ENCODE measurements at places on chromosomes 6 and 20.

DNA sequence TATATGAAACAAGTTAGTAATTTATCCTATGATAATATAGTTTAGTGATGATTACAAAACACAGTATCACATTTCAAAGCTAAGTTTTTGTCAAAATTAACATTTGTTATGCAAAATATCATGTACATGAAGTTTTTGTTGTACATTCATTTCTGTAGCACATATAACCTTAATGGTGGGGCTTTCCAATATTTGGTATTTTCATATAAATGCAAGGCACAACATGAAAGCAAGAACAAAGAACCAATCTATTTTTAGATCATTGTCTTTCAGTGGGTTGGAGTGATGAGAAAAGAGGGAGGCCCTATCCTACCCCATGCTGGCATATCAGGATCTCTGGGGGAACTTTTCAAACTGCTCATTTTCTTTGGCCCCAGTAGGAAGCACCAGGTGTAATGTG, 53.4 kb downstream of the FAM83B start:
- no peak for DNase-seq

GRCh38 chr6:111580826-111581505, 24.7 kb downstream of the TRAF3IP2 start:
- no peak for DNase-seq

GRCh38 chr20:63858393-63859165, 2.7 kb upstream of the ABHD16B start:
- DNase-seq, result no peak

- DNase-seq, result no peak
Observed at GRCh38 chr6:55704421-55704820, 125.4 kb upstream of the HMGCLL1 start.

- no peak for DNase-seq
Observed at GRCh38 chr6:132443206-132443605, 41.9 kb upstream of the MOXD1 start.

DNA sequence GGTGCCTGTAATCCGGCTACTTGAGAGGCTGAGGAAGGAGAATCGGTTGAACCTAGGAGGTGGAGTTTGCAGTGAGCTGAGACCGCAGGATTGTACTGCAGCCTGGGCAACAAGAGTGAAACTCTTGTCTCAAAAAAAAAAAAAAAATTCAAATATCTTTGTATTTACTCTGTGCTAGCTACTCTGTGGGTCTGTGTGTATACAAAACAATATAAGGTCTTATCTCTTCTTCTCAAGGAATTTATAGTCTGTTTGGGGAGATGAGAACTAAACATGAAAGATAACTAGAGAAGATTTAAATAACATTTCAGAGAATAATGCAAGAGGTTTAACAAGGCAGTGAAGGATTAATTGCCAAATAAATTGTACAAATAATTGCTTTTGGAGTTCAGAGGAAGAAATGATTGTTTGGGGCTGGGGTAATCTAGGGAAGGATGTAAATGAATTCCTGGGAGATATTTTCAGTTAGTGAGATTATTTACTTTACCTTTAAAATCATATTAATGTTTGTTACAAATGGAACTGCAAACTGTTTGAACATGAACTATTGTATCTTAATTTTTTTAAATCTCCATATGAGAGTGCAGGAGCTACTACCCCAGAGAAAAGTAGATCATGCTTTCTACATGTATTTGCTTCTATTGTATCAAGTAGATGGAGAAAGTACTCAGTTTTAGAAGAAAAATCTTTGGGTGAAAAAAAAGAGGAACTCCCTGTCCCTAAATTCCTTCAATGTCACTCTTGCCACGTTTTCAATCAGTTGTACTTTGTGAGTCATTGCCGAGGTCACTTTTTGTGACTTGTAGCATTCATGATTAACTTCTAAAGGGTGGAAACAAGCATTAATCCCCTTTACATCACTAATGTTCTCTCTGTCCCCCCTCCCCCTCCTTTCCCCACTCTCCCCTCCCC, 39.0 kb downstream of the NCOA3 start:
- DNase-seq, result no peak

DNA sequence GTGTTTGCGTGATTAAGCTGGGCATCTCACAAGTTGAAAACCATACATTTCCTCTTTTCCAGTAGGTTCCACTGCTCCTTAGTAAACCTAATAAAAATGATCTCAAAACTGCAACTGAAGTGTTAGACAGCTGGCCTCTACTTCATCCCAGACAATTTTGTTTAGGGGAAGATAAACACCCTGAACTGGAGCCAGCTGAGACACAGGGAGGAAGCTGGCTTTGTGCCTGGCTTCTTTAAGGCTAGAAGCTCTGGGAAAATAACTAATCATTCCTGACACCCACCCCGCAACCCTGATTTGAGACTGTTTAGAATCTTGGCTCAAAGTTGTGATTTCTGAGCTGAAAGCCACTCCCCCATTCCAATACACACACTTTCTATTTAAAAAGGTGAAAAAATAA, 11.6 kb downstream of the PTPRT start:
- DNase-seq, result no peak

GRCh38 chr6:28258877-28259777, at the start of gene NKAPL:
NKAPL (plus strand) TSS chr6:28259297; CDS start chr6:28259372, 75 bp downstream.
- no peak for DNase-seq

DNA sequence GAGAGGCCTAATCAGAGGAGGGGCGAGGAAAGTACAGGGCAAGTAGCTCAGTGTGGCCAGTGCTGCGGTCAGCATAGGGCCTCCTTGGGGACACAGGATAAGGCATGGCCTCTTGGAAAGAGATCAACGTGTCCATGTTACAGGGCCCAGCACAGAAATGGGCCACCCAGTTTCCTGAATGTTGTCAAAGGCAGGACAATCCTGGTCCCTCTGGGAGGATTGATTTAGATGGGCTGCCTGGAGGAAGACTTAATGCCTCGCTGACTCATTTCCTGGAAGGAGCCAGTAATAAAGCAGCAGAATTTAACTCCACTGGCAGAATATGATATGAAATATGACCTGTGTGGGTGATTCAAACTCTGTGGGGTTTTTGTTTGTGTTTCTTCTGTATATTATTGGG, 16.6 kb downstream of the DDO start:
- no peak for DNase-seq

DNA sequence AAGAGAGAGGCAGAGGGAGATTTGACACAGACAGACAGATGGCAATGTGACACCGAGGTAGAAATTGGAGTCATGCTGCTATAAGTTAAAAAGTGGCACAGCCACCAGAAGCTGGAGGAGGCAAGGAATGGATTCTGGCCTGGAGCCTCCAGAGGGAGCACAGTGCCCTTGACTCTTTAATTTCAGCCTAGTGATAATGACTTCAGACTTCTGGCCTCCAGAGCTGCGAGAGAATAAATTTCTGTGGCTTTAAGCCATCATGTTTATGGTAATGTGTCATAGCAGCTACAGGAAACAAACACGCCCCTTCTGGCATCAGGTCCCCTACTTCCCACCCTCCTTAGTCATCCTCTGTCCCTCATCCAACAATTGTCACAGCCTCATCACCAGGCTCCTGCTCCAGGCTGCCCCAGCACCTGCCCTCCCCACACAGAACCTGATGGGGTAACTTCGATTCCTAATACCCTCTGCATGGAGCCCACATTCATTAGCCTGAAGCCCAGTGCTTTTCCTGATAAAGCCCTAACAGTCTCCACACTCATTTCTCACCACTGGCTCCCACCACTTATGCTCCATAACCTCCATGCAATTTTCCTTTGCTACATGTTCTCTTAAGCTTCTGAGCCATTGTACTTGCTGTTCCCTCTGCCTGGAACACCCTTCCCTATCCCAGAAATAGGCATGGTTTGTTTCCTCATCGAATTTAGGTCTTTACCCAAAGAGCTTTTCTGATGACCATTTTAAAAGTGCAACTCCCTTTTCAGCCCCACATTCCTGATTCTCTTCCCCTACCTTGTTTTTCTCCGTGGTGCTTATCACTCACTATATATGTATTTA, 69.7 kb upstream of the TOX2 start:
- DNase-seq, result no peak

GRCh38 chr20:52824494-52825216, 147.5 kb upstream of the TSHZ2 start:
- DNase-seq, result no peak

GRCh38 chr6:2485116-2485515, 239.7 kb upstream of the GMDS start:
- no peak for DNase-seq

- no peak for DNase-seq
Observed at GRCh38 chr20:50810063-50810462, 15.2 kb downstream of the BCAS4 start.

DNA sequence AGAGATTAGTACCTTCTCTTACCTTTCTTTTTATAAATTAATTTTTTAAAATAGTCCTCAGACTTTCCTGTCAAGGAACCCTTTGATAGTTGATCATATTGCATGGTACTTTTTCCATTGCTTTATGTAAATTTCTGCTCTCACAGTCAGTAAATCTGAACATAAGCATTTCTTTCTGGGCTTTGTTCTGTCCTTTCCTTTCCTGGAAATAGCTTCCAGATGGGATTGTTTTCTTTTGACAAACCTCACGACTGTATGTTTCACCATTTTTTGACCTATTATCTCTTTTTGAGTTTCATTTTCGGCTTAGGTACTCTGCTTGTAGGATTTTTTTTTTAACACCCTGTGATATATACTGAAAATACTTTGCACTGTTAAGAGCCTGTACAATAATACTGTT, 32.6 kb downstream of the UTRN start:
- no peak for DNase-seq

- no peak for DNase-seq
Observed at GRCh38 chr6:78528926-78529325, 338.4 kb upstream of the IRAK1BP1 start.

- no peak for DNase-seq
Observed at GRCh38 chr6:88725111-88725975, 238.1 kb downstream of the RNGTT start.

GRCh38 chr6:152142105-152142504, 334.6 kb downstream of the ESR1 start:
- no peak for DNase-seq

DNA sequence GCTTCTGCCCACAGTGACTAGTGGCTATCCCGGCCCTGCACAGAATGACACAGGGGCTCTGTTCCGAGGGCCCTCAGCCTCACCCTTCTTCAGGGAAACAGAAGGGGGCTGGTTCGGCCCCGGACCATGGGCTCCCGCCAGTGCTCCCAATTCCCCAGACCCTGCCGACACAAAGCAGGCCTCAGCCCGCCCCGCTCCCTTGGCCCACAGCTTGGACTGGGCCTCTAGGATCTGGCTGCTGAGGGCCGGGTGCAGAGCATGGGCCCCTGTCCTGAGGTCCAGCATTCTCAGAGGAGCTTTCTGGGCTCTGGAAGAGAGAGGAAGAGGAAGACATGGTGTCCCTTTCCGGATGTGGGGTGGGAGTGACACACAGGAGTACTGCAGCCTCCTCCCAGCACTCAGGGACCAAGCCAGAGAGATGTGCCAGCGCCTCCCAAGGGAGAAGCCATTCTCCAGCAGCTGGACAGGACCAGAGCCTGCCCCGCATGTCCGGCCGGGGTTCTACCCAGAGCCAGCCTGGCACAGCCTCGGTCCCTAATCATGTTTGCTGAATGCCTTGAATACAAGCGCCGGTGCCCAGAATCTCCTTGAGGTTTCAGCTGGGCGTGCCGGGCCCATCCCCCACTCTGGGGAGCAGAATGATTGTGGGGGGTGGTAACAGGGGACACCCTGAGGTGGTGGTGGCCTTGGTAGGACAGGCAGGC, 23.9 kb downstream of the C20orf203 start:
- DNase-seq, result no peak

GRCh38 chr6:46331461-46331860, 159.8 kb downstream of the RCAN2 start:
- no peak for DNase-seq

- peak; percentile 54 for DNase-seq
Observed at GRCh38 chr20:23585808-23586734, 17.8 kb upstream of the CST9L start.

- no peak for DNase-seq
Observed at GRCh38 chr6:1111361-1111760, 200.5 kb upstream of the FOXQ1 start.

DNA sequence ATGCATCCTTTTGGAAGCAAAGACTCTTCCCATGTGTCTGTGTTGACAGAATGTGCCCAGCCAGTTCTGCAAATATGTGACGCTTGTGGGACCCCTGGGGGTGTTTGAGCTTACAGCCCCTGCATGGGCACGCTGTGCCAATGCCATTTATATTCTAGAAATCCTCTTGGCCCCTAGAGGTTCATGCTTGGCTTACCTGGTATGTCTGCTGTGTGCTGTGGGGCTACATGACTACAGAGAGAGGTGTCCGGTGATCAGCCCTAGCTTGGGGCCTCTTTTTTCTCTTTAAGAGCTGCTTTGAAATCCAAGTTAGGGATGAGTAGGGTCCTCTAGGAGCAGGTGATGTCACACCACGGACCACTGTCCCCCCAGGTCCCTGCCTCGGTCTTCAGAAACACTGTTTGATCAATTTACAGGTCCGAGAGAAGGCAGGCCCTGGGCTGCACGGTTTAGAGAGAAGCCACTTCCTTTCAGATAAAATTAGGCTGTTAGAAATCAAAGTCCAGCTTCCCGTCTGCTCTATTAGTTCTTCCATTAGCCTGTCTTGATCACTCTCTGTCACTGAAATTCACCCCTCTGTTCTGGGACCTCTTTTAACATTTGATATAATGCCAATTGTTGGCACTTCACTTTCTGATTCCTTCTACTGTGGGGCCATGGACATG, 26.5 kb downstream of the BCAS4 start:
- no peak for DNase-seq

- no peak for DNase-seq
Observed at GRCh38 chr6:69398729-69399128, 398.1 kb downstream of the LMBRD1 start.

GRCh38 chr6:101011186-101011585, 130.1 kb upstream of the ASCC3 start:
- DNase-seq, result no peak

DNA sequence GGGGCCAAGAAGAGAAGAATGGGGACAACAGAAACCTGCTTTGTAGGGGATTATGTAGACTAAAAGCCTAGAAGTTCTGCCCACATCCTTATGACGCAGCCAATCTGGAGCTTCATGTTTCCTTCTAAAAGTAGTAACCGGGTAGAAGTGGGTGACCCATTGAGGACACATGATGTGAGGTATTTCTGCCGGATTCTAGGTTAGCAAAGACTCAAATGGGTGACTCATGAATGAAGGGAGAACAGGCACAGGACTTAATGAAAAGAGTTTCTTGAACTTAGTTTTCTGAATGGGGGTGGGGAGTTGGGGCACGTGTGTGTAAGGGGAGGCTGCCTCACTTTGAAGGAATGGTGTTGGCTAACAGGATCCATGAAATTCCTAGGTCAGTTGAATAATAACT, 68.8 kb downstream of the CDS2 start:
- no peak for DNase-seq

GRCh38 chr6:155755452-155755851, 299.8 kb upstream of the NOX3 start:
- no peak for DNase-seq

GRCh38 chr20:36372666-36373065, 66.5 kb downstream of the DLGAP4 start:
- no peak for DNase-seq

GRCh38 chr6:69116658-69117057, 481.6 kb downstream of the ADGRB3 start:
- DNase-seq, result no peak

- no peak for DNase-seq
Observed at GRCh38 chr6:1825277-1825676, 215.6 kb downstream of the FOXC1 start.

- no peak for DNase-seq
Observed at GRCh38 chr6:158468666-158469065, 91.2 kb upstream of the TMEM181 start.

Measured in prostate gland (tissue), 2 donors.